ENCODE measurements at places on chromosomes 3 and 15. TPM values are rescaled to one million over a fixed set of nuclear protein-coding genes. Genes with fewer than 3 reads are reported as not detected.

Gene DHFR2
- total RNA-seq, result 2.9 TPM

Gene GATA2
- total RNA-seq, result not detected

Gene FGF7
- total RNA-seq, result 0.14 TPM

Gene SLC22A14
- not detected for total RNA-seq

Gene NR1I2
- not detected for total RNA-seq

Data from airway epithelial cell (primary cell).